ENCODE measurements at places on chromosomes 13 and 19. TPM values are rescaled to one million over a fixed set of nuclear protein-coding genes. Genes with fewer than 3 reads are reported as not detected.

DNA sequence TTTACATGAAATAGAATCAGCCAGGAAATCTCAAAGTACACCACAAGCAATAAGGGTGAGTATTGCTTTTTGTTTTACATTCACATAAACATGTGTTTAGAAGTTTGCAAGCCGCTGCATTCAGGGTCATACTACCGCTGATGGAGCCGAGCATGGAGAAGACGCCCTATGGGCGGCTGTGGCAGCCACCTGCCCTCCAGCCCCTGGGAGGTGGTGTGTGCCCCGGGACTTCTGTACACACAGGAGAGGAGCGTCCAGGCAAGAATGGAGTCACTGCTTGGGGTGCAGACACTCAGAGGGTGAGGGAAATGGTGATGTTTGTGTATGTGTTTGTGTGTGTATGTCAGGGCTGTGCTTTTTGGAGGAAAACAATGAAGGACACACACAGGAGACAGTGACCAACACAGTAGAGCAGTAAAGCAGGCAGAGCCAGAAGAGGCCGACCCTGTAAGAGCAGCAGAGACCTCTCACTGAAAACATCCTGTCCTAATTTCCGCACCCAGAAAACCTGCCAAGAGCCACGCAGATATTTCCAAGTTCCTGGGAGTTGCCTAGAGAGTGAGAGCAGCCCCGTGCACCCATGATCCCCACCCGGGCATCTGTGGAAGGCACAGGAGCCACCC is 108.1 kb upstream of the GJB6 start:
- DNase-seq: no peak

The RGS9BP gene
- total RNA-seq: 0.10 TPM

The UHRF1 gene
- 129 TPM for total RNA-seq

DNA sequence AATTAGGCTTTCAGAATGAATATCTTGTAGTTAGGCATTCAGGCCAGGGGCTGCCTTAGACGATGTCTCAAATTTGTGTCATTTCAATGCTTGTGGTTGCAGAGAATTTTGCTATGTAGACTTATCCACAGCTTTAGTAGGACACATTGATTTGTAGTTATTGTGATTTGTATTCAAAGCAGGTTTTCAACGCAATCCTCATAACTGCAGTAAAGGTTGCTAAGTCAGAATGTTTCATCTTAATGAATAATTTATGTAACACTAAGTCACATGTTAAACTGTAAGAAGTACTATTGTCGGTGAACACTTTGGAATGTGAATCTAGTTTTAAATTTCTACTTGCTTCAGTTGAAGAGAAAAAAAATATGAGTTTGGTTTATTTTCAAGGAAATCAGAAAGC is 1117.2 kb upstream of the SPRY2 start:
- DNase-seq: no peak

DNA sequence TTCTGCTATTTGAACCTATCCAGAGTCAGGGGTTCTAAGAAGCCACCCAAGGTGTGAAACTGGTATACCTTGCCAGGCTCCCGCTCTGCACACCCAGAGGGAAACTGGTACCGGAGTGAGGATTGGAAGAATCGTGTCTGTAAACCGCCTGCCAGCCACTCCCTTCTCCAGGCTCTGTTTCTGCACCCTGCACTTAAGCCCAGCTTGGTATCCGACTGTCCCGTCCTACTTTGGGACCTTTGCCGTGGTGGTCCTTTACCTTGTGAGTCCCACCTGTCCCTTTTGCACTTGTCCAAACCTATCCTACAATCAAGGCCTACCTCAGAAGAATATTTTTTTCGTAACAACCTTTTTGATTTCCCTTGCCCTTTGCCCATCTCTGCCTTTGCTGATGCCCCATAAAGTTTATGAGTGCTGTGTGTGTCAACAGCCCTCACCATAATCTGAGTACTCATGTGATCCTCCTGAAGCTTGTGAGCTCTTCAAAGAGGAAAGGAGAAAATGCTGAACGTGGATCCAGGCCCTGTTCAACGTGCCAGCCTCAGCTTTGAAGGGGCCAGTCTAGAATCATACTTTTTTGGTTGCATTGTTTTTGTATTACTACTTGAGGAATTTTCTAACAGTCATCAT is 44.7 kb downstream of the GARRE1 start:
- DNase-seq: no peak

DNA sequence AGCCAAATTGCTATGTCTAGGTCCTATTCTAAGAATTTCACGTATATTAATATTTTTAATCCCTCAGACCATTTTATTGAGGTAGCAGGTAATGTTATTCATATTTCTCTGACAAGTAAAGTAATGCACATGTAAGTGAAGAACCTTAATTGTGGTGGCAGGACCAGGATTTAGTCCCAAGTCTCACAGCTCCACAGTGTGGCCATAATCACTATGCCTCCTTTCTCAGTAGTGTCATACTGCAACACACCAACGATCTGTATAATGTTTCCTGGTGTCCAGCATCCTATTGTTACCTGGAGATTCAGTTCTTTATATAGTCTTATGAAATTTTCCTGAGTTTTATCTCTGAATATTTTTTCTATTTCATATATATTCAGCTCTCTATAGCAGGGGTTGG is 340.3 kb downstream of the OLFM4 start:
- no peak for DNase-seq

DNA sequence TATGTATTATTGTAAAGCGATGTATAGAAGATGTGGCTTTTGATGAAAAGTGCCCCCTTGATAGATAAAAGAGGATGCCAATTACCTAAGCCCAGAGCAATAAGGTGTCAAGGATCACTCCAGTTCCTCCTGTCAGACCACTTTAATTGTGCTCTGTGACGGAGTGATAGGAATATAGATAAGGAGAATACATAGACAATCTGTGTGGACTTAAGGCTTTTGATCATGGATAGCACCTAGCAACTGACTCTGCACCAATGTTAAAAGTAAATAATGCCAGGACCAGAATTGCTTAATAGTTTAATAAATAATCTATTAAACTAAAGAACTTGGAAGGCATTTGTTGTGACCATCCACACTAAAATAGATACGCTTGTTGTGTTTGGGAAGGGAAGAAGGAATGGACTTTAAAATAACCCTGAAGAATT is 390.7 kb upstream of the ARGLU1 start:
- no peak for DNase-seq

GRCh38 chr13:32175307-32175706 is 139.9 kb downstream of the ZAR1L start:
- no peak for DNase-seq

DNA sequence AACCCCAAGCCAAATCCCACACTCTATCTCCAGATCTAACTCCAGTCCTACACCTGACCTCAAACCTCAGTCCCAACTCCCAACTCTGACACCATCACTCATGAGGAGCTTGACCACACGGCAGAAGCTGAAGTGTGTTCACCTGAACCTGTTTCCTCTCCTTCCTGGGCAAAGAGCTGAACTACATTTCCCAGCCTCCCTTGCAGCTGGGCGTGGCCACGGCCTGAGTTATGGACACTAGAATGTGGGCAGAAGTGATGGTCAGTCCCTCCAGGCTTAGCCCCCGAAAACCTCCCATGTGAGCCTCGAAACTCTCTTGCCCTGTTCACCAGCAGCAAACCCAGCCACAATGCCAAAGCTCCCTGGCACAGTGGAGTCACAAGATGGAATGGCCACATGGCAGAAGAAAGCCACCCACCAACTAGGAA is 19.5 kb upstream of the MEIS3 start:
- DNase-seq: no peak

GRCh38 chr13:41058295-41059070 is 2.8 kb upstream of the WBP4 start:
- DNase-seq: peak; percentile 11

The CATSPERD gene
- total RNA-seq: not detected

GRCh38 chr13:46232281-46232680 is 20.6 kb downstream of the LRRC63 start:
- no peak for DNase-seq

DNA sequence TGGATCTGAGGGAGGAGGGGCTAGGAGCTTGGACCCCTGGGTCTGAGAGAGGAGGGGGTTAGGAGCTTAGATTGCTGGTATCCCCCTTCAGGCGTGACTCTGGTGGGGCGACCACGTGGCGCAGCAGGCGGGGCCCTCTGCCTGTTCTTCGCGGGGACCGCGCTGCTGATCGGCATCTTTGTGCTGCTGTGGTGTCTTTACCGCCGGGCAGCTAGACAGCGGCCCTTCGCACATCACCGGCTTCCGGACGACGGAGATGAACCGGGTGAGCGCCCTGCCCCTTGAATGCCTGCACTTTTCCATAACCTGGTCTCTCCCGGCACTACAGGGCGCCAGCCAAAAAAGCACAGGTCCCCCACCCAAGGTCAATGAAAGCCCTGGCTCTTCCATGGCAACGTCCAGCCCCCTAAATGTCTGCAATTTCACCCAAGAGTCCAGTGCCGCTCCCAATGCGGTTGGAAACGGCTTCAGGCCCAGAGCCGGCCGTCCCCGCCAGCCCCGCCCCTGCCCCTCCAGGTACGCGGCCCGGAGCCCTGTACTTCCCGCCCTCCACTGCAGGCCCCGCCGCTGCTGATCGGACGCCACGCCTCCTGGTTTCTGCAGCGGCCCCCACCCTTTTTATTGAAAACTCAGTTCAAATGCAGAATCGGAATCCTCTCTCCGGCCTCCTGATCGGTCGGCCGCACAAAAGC is 2.8 kb downstream of the GFY start:
- no peak for DNase-seq

The CYP2F1 gene
- not detected for total RNA-seq

DNA sequence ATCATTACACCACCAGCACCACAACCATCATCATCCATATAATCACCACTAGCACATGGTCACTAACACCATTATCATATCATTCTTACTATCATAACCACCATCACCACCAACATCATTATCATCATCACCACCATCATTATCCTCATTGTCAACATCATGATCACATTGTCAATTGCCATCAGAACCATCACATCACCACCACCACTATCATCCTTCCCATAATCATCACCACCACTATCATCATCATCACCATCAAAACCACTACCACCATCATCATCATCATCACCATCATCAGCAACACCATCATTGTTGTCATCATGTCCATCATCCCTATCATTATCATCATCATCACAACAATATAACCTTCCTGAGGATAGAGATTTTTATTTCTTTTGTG is 58.1 kb downstream of the MBD3L1 start:
- no peak for DNase-seq

The ATP4A gene
- total RNA-seq: not detected

- no peak for DNase-seq
Observed at GRCh38 chr13:86572115-86572514, 772.9 kb upstream of the SLITRK6 start.

GRCh38 chr13:110798081-110798994 is 84.8 kb downstream of the ING1 start:
- DNase-seq: no peak

The ZNF333 gene
- total RNA-seq: 31.7 TPM

GRCh38 chr13:109028624-109029023 is 399.2 kb downstream of the MYO16 start:
- no peak for DNase-seq

The LRRC63 gene
- 0.32 TPM for total RNA-seq

DNA sequence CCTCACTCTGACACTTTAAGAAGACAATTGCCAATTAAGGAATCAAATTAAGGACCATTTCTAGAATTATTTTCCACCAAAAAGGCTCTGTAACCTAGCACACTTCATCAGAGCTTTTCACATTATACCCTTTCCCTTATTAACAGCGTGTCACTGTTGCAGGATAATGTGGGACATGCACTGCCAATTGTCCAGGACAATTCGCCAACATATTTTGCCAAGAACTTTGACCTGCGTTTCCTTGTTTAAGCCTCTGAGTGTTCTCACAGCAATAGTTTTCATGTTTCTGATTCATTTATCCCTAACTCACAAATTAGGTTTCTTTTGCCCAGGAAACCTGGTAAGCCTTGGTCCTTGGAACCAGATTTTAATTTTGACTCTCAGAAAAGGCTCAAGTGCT is 13.3 kb downstream of the COL4A1 start:
- DNase-seq: no peak

DNA sequence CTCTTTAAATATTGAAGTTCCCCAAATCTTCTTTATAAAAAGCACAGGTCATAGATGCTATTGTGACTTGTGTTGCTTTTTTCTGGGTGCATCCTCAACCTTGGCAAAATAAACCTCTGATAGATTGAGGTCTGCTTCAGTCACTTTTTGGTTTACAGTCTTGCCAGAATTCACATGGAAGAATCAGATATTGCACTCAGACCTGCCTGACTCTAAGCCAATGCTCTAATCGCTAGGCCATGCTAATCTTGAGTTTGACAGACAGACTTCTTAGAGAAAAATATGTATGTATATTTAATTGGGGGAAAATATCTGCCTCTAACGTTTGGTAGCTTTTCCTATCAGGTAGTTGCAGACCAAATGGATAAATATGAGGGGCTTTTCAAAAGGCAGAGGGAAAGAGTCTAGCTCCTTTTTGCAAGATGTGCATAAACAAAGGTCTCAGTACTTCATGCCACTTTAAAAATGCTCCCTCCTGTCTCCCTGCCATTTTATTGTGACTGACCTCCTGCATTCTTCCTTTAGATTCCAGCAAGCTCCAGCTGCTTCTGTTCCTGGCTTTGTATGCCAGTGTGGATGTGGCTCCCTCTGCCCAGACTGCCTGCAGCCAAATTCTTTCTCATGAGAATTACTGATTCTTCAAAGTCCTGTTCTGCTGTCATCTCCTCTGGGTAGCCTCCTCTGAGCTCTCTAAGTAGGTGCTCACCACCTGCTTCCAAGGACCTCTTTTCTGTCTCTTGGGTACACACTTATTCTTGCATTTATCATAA is 42.4 kb upstream of the RFC3 start:
- DNase-seq: no peak

The MBD3L3 gene
- total RNA-seq: not detected

GRCh38 chr19:6459262-6460098 is at the start of gene SLC25A23:
TSS of gene SLC25A23 (minus strand) at chr19:6459792. CDS start at chr19:6459628, 164 bp downstream.
- DNase-seq: peak; percentile 68

- DNase-seq: no peak
Observed at GRCh38 chr13:111062966-111063365, 52.1 kb upstream of the ARHGEF7 start.

- no peak for DNase-seq
Observed at GRCh38 chr19:29515233-29515619, 10.6 kb upstream of the VSTM2B start.

DNA sequence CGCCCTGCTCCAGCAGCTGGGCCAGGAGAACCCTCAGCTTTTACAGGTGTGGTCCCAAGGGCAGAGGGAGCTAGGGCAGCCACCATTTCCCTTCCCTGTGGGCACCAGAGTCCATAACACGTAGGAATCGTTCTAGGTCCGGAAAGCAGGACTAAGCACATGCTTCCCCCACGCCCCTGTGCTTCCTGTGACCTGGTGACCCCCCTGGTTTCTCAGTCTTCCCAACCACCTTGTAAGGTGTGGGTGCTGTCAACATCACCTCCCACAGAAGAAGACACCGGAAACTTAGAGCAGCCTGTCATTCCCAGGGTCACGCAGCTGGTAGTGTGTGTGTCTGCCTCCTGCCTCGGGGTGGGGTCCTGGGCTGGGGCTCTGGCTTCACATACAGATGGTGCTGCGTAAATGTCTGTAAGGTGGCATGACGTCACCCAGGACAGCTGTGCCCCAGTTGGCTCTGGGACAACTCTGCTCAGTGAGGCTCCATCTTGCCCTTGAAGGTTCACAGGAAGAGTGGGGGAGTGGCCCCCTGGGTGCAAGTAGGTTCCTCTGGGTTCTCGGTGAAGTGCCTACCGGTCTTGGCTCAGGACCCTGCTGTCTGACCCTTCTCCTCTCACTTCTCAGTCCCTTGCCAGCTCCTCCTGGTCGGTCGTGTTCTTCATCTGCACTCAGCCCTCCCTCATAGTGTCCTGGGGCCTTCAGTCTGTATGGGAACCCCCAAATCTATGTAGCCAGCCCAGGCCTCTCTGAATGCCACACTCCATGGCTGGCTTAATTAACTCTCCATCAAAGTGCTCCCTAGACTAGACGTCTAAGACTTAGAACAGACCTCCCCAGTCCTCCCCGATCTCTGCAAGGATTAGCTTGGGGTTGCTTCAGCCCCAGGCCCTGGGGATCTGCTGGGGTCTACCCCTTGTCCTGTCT is 4.0 kb downstream of the RAD23A start:
- DNase-seq: no peak

The ADAMTSL5 gene
- 1.6 TPM for total RNA-seq
